ENCODE measurements at places on chromosomes 7 and 10.

DNA sequence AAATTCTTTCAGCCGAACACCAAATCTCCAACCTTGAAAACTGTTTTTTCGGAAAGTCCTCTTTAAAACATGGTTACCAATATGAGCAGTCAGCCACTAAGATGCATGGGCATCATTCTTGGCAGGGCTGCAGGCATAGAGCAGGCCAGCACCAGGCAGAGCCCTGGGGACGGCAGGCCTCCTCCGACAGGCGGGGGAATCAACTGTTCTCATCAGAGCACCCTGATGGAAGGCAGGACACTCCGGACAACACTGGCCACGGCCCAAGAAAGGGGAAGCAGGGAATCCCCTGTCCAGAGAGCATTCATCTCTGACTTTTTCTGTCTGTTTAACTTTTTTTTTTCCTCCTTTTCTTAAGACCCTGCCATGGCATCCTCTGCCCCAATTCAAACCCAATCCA lies 1.4 kb upstream of the NOS3 start:
- DNase-seq = no peak

DNA sequence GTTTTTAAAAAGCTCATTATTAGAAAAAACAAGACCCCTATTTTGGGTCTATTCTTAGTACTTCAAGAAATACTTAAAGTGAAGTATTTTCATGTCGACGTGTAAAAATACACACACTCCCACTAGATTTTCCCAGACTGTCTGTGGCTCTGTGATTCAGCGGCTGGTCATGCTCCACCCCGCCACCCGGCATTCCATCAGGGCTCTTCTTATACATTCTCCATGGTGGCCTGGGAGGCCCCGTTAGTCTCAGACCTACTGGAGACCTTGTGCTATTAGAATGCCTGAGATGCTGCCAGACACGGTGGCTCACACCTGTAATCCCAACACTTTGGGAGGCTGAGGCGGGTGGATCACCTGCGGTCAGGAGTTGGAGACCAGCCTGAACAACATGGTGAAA lies 13.1 kb downstream of the TECPR1 start:
- DNase-seq = no peak

DNA sequence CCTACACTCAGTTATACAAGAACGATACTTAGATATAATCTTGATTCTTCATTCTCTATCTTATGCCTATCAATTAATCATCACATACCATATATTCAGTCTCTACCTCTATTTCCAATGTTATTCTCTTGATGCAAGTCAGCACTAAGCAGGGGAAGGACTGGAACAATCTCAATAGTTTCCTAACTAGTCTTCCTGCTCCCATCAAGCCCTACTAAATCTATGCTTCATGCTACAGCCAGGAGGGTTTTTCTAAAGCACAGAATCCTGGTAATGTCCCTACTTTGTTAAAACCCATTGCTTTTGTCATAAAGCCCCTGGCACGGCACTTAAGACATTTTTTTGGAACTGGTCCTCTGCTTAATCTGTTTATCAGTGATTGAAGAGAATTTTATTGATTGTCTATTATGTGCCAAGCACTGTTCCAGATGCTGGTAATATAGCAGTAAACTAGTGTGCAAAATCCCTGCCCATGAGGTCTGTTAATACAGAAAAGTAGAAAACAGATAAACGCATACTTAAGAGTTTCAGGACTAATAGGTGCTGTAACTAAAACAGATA lies 323.3 kb upstream of the LRRN3 start:
- no peak for DNase-seq

DNA sequence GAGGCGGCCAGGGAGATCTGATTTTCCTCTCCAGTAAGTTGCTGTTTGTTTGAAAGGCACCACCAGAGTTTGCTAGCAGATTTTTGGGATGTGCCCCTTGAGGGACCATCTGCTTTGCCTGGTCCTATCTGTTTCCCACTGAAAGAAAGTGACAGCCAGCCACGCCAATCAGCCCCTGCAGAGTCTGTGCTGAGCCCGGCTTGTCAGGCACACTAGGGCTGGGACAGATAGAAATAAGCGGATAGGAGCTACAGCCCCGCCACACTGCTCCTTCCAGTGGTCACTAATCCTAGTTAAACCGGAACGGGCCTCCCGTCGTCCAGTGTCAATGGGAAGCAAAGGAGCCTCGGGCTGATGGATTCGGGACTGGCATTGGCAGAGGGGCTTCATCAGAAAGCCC lies 161.9 kb upstream of the PRR15 start:
- no peak for DNase-seq

GRCh38 chr7:26346611-26347203 lies 55.0 kb downstream of the SNX10 start:
- DNase-seq = peak; percentile 37

DNA sequence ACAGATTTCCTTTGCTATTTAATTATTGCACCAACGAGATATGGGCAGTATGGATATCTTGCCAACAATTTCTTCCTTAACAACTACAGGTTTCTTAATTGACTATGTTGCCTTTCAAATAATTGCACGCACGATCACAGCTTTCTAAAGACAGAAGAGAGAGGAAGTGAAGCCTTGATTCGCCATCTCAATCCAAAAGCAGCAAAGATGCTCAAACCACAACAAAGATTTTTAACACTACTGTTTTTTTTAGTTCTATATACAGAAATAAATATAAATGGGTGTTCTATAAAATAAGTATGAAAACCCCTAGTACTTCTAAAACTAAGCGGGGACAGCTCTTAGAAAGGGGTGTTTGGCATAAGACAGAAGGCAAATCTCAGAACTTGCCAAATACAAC lies 251.3 kb downstream of the SFMBT2 start:
- DNase-seq = no peak

GRCh38 chr7:66355756-66356155 lies 150.6 kb downstream of the TPST1 start:
- DNase-seq = no peak

DNA sequence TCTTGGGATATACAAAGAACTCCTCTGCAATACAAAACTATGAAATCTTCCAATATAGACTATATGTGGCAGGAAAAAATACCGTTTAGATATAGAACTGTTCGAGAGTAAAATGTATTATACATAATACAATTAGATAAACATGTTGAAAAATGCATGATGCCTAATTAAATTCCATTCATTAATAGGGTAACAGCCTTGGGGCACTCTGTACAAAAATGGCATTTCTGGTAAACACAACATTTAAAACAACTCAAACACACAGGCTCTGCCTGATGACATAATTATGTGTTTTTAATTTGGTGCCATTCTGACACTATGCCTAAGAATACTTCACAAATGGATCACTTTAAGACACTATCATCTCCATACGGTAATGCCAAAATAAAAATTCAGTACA lies 180.9 kb downstream of the FAM107B start:
- no peak for DNase-seq

- DNase-seq = peak; percentile 7
Measured at GRCh38 chr10:43055991-43056567, 20.8 kb upstream of the RET start.

DNA sequence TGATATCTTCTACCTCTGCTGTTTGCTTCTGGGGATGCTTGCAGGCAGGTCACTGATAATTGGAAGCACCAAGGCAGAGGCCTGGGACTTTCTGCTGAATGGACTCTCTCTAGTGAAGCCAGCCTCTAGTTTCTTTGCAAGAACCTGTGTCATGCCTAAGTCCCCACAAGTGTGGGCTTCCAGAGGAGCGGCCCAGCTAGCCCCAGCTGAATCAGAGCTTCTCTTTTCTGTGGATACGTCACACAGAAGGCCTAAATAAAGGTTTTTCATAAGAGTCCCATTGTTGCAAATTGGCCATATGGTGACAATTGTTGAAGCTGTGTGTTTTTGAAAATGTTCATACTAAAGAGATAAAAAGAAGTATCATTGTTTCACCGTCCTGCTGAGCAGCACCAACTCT lies 6.8 kb upstream of the OPALIN start:
- no peak for DNase-seq

DNA sequence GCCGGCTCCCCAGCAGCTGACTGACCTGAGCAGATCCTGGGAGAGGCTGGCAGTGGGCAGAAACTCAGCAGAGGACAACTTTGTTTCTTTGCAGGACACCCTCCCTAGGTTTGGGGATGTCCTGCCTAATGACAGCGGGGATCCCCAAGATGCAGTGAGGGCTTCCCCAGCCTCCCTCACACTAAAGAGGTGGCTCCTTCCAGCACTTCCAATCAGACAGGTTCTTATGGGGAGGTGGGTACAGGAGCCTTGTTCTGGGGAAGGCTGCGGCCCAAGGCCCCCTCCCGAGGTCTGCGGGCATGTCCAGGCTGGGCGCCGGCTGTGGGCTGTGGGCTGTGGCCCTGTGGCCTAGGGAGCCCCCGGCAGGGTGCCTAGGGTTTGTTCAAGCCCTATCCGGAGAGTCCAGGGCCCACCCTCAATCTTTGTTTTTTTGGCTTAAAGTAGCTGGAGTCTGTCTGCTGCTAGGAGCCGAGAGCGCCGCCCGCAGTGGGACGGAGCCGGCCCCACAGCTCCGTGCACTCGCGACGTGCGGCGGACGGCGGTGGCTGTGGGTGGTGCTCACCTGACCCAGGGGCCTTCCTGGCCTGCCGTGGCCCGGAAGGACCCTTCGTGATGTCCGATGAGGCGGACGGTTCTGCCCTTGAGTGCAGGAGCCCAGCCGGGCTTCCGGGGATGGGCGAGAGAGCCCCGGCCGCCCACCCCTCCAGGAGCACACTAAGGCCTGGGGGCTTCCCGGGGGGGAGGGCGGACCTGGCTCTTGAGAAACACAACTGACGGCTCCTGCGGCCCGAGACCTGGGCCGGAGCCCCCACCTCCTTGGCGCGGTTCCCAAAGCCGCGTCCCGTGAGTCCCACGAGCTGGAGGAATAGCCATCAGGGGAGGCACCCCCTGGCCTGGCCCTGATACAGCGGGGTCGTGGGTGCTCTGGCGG lies 57.2 kb downstream of the PDGFA start:
- no peak for DNase-seq

- no peak for DNase-seq
Measured at GRCh38 chr10:33241351-33241750, 93.1 kb downstream of the NRP1 start.

- DNase-seq = no peak
Measured at GRCh38 chr10:19651549-19651948, 164.7 kb upstream of the PLXDC2 start.

- DNase-seq = no peak
Measured at GRCh38 chr7:92517631-92518030, 10.7 kb downstream of the PEX1 start.

DNA sequence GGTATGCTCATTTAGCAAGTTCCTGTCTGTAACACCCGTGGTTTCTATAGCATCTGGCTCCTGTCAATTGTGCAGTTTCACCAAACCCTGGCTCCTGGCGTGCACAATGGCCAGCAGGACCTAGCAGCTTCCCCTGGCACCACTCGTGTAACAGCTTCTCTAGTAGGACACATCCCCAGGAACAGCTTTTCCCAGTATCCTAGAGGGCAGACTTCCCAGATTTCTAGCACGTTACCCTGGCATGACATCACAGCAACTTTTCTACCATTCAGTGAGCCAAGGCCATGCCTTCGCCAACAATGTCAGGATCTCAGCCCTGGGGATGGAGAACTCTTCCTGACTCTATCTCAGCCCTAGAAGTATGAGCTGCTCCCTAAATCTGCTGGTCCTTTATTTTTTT lies 6.5 kb downstream of the YME1L1 start:
- no peak for DNase-seq

- no peak for DNase-seq
Measured at GRCh38 chr10:64690194-64690593, 1169.0 kb downstream of the REEP3 start.

DNA sequence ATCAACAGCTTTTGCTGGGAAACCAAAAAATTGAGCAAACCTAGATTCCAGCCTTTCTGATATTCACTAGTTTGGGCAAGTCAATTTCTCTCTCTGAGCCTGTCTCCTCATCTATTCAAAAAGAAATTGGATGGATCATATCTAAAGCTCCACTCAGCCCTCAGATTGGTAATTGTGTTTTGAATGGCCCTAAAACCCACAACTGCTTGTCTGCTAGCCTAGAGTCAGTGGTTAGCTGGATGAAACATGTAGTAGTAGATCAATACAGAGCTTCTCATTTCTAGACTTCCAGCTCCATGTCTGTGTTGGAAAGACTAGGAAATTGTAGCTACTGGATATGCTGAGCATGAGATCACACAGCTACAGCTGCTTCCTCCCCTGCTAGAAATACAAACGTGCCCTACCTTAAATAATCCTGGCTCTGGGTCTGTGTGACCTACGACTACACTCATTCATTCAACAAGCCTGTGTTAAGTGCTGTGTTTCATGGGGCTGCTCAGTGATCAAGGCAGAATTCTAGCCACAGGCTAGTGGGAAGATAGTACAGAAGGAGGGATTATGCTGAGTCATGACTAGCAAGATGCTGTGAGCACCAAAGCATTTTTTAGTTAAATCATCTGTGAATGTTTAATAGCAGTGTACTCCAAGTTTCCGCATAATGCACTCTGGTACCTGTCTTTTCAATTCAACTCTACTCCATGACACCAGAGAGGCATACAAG lies 15.7 kb downstream of the DNTT start:
- DNase-seq = no peak

DNA sequence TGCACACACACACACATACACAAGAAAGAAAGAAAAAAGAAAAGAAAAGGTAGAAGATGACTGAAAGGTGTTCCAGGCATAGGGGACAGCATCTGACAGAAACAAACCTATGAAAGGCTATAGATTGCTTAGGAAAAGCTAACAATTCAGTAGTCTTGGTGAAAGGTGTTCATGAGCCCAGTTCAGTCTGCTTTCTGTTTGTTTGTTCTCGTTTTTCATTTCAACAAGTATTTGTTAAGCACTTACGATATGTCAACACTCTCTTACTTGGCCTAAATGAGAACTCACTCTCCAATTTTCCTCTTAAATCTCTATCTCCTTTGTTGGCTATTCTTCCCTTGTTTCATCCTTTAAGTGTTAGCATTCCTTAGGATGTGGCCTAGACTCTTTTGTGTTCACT lies 133.2 kb downstream of the GRM8 start:
- no peak for DNase-seq

GRCh38 chr10:72834183-72834825 lies 59.2 kb upstream of the OIT3 start:
- peak; percentile 39 for DNase-seq

DNA sequence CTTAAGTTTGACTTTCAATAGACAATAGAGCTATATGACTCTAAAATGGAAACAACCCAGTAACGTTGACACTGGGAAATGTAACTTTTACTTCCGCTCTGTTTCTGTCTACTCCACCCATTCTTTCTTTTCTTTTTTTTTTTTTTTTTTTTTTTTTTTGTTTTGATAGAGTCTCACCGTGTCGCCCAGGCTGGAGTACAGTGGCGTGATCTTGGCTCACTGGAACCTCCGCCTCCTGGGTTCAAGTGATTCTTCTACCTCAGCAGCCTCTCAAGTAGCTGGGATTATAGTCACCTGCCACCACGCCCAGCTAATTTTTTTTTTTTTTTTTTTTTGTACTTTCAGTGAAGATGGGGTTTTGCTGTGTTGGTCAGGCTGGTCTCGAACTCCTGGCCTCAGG lies 13.9 kb downstream of the PRSS2 start:
- no peak for DNase-seq

GRCh38 chr7:85456254-85456653 lies 269.4 kb upstream of the SEMA3D start:
- DNase-seq = no peak
